Inflammatory macrophage treated with lipopolysaccharide for 1 hour (primary cell): ENCODE measurements at places on chromosomes 2 and 18.

DNA sequence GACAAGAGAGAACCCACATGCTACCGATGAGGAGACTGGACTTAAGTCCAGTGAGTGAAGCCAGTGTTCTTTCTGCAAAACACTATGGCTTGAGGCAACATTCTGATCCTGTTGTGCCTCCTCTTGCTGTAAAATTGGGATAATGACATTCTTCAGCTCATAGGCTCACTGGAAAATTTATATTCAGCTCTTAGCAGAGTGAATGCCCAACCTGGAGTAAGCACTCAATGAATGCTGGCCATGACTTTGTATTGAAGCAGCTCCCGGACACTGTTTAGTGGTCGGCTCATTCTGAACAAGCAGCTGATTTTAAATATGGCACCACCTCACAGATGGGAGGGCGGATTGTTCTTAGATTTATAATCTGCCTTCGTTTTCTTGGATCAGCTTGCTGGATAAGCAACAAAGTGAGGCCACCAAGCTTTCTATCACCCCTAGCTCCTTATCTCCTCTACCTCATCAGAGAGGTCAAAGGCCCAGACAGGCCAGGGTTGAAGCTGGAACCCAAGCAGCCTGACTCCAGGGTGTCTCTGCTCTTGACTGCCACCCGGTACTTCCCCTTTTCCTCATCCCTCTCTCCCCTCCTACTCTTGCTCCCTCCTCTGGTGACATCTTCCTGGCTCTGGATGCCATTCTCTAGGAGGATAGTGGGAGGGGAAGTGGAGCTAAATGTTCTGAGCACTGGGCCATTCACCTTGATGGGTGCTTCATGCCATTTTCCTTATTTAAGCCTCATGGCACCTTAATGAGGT, 11.5 kb downstream of the SLC9A4 start:
- DNase-seq, result no peak

GRCh38 chr2:1618974-1619373, 125.3 kb downstream of the PXDN start:
- no peak for DNase-seq

DNA sequence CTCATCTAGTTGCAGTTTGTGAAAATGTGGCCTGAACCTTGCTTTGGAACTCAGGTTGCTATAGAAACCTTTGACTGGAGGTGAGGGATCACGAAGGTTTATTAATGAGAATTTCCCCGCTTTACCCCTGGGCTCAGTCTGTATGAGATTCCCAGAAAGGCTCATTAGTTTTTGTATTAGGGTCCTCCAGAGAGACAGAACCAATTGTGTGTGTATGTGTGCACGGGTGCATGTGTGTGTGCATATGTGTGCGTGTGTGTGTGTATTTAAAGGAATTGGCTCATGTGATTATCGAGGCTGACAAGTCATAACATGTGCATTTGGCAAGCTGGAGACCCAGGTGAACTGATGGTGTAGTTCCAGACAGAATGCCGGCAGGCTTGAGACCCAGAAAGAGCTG, 113.8 kb upstream of the DLX2 start:
- no peak for DNase-seq

GRCh38 chr18:7728297-7728696, 161.2 kb downstream of the PTPRM start:
- no peak for DNase-seq

DNA sequence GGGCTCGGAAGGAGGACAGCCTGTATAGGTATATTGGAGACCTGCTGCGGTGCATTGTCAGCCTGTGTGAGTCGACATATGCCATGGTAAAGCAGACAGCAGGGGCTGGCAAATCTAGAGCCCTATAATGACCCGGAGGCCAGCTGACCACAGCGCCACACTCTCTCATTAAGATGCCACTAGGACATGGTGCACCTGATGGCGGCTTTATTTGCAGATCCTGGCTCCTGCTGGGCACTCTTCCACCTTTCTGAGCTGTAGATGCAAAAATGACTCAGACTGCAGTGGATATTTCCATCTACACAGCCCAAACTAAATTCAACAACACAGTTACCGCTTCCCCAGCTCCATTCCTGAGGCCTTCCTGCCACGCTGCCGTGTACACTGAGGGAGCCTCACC, 389.9 kb downstream of the TNS1 start:
- no peak for DNase-seq

- DNase-seq, result peak; percentile 4
Observed at GRCh38 chr2:72081451-72081850, 66.2 kb downstream of the CYP26B1 start.

DNA sequence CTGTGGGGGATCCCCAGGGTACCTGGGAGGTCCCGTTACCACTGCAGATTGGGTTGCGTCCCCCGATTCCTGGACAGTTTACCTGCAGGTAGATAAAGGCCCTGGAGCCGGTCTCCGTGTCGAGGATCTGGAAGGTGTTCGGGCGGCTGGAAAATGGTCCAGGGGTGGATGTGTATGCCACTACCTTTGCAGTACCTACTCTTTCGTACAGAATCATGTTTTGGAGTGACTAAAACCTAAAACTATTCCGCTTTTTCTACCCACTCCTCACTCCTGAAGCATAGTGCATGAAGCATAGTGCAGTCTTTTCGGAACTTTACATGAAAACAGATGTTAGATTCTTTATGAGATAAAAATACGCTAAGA, 418 bp downstream of the WDR75 start:
- DNase-seq, result no peak

DNA sequence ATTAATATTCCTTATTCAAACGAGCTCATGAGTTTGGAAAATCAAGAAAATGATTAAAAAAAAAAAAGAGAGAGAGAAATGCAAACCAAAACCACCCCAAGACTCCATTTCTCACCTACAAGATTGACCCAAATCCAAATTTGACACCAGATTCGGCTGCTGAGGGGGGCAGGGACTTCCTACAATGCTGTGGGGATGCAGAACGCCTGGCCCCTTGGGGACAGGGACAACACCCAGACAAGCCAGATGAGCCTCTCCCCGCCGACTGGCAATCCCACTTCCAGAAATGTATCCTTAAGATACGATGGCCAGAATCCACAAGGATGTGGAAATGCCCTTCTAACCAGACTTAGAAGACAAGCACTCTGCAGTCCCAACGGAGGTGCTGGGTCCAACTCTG, 20.7 kb downstream of the BOK start:
- DNase-seq, result no peak

DNA sequence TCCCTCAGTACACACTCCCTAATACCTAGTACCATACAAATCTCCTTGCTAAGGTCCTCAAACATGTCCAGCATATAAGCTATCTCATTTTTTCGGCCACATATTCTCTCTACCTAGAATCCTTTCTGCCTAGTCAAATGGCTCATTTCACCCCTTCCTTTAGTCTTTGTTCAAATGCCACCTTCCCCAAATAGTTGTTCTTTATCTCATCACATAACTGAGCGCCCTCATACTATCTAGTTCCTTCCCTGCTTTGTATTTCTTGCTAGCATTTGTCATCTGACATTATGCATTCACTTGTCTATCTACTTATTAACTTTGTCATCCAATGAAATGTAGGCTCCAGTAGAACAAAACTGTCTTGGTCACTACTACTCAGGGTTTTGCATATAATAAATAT, 35.5 kb downstream of the RPRD1A start:
- no peak for DNase-seq

- DNase-seq, result no peak
Observed at GRCh38 chr2:238003234-238004031, 36.6 kb downstream of the UBE2F start.

GRCh38 chr2:26462511-26463243, 15.2 kb downstream of the OTOF start:
- DNase-seq, result peak; percentile 36

GRCh38 chr18:74116633-74117554, 30.7 kb downstream of the FBXO15 start:
- peak; percentile 17 for DNase-seq

DNA sequence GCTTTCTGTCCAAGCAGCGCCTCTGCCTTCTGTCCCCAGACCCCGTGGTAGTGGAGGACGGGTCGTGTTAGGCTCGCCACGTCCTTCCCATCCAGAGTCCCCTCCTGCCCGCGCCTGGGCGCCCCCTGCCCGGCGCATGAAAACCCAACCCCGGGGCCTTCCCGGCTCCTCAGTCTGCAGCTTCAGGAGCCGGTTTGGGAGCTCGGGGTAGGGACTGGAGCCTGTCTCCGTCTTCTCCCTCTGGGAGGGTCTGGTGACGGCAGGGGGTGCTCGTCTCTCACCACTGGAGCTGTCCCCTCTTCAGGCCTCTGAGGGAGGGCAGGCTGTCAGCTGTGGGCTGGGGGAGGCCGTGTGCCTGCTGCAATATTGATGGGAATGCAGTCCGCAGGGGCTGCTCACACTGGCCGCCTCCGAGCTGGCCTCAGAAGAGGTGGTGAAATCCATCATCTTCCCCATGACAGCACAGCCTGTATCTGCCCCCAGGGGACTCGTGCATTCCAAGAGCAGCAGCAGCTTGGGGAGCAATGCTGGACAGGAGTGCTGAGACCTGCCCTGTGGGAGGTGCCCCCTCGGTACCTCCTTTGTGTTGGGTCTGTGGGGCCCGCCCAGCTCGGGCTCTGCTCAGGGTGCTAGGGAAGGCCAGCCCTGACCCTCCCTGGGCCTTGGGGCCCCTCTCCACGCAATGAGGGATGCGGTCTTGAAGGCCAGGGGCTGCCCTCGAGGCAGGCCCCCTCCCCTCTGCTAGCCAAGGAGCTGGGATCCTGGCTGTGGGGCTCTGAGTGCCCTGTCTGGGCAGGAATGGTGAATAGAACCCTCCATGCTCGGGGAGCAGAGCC, 17.8 kb upstream of the KLHL30 start:
- DNase-seq, result no peak

DNA sequence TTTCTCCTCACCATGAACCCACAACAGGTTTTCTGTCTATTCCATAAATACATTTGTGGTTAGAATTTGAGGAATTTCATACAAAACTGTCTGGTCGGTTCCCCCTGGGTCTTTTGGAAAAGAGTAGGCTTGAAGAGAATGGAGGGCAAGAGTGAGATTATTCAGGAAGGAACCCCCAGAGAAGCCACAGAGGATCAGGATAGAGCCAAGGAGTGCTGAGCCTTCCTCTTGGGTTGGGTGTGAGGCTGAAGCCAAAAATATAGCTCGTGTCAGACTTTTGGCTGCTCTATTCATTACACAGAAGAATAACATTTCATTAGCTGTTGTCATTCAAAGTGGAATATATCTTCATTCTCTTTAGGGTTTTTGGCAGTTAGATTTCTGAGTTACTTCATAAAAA, 45.9 kb upstream of the YES1 start:
- no peak for DNase-seq

GRCh38 chr2:150482111-150482510, 5.4 kb downstream of the RND3 start:
- DNase-seq, result no peak

DNA sequence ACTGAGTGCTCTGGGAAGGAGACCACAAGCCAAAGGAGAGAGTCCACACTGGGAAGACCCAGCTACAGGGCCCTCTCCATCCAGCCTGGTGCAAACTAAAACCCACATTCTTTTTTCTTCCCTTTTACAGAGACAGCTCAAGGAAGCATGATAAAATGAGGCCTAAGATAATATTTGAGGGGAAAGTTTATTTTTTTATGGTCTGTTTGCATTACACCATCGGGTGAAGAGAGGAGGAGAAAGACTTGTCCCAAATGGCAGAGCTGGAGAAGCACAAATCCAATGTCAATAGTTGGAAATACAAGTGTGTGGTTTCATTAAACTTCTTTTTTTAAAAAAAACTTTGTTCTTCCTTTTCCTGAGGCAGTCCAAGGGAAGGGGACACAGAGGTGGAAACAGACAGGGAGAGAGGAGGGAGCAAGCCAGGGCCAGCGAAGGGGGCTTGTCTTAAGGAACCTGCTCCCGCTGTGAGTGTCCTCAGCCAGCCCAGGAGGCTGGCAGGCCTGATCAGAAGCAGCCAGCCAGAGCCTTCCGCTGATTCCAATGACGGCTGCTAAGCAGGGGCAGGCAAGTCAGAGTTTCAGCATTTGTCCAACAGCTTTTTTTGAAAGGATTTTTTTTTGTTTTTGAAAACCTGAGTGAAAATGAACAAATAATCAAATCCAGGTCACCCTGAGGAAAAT, 203.8 kb upstream of the SIX2 start:
- no peak for DNase-seq

- DNase-seq, result no peak
Observed at GRCh38 chr2:109405873-109406272, 207.9 kb downstream of the SEPTIN10 start.

DNA sequence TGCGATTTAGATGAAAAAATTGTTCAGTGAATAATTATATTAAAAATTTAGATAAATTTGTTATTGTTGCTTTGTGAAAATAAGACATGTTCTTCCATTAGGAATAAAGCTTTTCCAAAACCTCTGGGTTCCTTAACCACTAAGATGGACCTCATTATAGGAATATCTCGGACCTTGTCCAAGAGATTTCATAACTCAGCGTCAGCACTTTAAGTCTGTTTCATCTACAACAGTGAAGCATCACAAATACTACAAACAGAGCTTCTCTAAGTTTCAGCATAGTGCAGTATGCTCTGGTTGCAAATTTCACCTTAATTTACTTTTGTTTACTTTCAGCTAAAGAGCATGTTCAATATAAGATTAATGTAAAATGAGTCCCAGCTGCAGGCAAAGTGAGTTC, 150.3 kb downstream of the UBE2E3 start:
- DNase-seq, result no peak
